ENCODE measurements at places on chromosomes 4 and X.

DNA sequence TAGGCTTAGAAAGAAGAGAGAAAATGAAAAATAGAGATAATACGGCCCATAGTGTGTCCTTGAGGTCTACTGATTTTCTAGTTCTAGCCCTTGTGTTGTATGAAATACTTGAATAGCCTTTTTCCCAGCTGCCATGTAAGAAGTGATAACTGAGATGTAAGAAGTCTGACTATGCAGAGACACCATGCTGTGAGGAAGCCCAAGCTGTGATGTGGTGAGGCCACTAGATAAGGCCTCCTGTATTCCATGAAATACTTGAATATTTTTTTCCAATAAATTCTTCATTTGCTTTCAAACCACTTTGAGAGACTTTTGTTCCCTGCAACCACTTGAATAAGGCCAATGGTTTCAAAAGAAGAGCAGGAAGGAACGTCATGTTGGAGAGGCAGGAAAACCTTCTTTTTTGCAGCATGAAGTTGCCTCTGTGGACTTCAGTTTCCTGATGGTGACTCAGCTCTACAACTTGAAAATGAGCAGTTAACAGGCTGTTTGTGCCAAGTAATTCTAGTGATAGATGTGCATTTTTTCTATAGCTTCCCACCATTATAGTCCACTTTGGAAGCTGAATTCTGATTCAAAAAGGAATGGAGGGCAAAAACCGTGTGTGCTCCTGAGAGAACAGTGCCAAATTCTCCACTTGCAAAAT, 25.5 kb upstream of the FAM9C start:
- no peak for DNase-seq

- no peak for DNase-seq
Observed at GRCh38 chr4:8261851-8262535, 7.6 kb upstream of the HTRA3 start.

GRCh38 chr4:177356206-177356605, 46.5 kb downstream of the NEIL3 start:
- no peak for DNase-seq

GRCh38 chr4:26687728-26688127, 103.8 kb downstream of the TBC1D19 start:
- DNase-seq, result peak; percentile 1

DNA sequence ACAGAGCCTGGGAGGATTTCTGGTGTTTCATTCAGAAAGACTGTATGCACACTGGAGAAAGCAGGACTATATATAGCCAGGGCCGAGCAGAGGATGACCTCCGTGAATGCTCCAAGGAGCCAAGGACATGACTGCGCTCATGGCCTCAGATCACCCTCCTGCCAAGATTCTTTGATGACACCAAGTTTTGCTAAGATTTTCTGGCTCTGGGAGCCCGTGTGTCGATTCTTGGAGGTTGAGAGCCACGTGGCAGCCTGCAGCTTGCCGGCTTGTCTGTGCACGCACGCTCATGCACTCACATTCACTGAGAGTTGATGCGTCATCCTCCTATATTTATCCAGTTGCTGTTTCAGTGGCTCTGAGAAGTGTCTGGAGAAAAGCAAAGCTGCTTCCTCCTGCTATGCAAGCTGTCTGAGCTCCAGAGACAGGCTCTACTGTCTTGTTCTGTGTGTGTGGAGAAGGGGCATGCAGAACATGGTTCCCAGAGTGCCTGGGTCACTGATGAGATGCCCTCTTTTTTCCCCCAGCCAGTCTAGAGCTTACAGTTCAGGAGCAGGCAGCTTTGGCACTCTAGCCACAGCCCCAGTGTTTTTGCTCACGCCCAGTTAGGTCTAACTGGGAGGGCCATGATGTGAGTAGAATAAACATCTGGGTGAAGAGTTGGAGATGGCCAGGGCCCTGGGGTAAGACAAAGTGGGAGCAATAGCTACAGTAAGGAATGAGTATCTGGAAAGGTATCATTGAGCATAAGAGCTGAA, 64.9 kb upstream of the SCOC start:
- DNase-seq, result peak; percentile 66

DNA sequence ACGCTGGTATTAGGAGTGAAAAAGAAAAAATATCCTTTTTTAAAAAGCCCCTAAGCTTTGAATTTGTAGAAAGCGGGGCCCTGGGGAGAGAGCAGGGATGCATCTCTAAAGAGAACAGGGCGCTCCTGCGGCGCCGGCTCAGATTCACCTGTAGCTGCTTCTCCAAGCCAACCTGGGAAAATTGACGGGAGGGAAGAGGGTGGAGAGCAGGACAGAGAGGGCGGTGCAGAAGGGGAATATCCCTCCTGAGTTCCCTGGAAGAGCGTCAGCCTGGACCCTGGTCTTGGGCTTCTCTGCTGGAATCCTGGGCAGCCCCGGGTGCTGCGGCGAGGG, 776 bp upstream of the SOWAHD start:
- DNase-seq, result no peak

- DNase-seq, result no peak
Observed at GRCh38 chr4:158770671-158771070, 1.8 kb downstream of the FNIP2 start.

- no peak for DNase-seq
Observed at GRCh38 chrX:96311366-96311765, 373.3 kb upstream of the DIAPH2 start.

DNA sequence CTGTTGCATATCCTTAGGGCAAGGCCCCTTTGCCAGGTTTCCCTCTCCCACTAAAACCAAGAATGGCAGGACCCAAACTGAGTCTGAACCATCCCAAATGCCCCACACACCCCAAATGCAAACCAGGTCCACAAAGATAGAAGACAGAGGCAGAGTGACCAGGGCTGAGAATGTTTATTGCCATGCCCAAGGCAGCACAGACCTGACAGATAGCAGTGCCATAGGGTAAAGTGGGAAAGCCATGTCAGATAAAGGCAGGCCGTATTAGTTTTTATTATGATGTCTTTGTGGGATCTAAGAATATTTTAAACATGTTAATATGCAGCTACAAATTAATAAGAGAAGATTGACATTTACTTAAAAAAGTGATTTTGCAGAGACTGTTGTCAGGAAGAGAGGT, 29.6 kb upstream of the MND1 start:
- DNase-seq, result no peak

- no peak for DNase-seq
Observed at GRCh38 chrX:12228862-12229261, 90.6 kb downstream of the FRMPD4 start.

DNA sequence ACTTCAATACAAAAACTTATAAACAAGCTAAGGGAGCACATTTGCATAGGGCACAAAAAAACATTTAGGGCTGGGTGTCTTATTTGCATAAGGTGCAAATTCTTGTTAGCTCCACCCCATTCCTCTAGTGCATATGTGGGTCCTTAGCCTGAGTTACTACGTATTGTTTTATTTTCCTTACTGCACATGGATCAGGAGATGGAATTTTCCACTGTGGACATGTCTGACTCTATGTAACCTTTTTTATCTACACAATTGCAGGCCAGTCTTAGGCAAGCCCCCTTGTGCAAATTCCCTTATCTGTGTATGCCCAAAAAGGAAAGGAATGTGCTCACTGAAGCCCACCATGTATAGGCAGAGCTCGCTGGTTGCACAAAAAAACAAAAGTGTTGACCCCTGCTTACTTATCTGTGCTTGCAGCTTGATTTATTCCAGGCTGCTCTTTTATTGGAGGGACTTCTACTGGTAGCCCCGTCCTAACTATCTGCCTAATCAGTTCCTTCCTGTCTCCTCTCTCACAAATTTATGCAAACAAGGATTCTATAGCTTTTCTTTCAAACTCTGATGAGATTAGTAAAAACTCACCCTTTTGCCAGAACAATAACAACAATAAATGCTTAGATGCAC, 359.0 kb upstream of the MAGEB16 start:
- DNase-seq, result no peak

DNA sequence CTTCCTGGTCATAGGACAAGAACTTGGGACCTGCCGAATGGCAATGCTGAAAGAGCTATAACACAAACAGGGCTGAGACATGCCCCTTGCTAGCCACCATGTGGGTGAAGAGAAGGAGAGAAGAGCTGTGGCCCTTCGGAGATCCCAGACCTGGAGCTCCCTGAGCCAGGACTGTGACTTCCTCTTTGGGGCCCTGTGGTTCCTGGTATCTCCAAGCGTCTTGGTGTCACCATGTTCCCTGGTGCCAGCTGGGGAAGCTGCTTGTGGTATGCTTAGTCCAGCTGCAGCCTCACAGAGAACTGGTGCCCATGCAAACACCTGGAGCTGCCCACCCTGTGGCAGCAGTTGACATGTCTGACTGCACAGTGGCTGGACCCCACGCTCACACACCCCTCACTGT, 68.5 kb downstream of the NDNF start:
- no peak for DNase-seq

DNA sequence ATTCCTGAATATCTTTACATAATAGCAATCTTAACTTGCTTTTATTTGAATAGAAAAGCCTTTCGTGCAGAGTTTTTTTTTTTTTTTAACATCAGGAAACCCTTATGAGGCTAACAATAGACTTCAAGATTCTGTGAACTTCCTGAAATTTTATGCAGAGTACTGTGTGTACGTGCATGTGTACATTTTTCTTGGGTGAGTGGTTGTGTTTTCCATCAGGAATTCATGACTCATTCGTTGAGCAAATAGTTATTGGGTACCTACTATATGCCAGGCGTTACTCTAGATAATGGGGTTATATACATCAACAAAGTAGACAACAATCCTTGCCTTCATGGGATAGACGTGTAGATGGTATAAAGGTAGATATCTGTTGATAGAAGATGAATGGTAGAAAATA, 59.1 kb downstream of the MRPL1 start:
- DNase-seq, result peak; percentile 44

DNA sequence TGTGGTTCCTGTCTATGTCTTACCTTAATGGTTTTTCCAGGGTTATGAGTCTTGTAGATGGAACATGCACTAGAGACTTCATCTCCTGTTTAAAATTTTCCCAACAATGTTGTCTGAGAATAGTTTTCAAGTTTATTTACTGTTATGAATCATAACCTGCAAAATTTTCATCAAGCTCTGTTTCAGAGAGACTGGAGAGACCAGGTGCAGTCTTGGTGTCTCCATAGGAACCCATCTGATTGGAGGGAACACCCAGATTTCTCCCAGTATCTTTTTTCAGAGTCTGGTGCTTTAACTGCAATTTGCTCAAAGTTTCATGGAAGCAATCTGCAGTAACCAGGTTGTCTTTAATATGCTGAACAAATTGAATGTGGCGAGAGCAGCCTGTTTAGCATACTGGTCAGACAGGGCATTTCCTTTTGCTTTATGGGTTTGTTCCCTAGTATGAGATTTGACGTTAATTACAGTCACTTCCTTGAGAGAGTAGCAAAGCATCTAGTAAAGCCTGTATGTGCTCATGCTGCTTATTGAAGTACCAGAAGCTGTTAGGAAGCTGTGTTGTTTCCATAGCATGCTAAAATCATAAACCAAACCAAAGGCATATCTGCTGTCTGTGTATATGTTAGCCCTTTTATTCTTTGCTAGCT, 18.8 kb upstream of the VSIG1 start:
- DNase-seq, result no peak

GRCh38 chrX:54920610-54921426, at the start of gene TRO:
TRO (plus strand) TSS chrX:54920824; CDS start chrX:54922247, 1,423 bp downstream.
- DNase-seq, result no peak

DNA sequence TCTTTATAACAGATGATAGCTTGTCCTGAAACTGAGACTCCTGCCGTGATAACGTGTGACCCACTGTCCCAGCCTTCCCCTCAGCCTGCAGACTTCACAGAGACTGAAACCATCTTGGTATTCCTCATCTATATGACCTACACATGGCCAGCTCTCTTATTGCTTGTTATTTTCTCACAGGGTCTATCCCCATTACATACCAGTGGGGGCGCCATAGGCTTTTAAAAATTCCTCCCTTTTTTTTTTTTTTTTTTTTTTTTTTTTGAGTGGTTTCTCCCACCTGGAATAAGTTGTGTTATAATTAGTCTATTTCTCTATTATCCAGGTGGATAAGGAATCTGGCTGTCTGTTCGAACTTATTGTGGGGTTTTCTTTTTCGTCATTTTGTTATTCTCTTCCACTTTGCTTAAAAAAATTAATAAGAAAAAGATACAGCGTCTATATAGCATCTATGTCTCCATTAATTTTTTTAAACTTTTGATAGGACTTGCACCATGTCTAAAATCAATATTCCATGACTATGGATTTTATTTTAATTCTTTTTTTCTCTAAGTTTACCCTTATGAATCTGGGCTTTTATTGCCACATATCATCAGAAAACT, 47.2 kb downstream of the GYG2 start:
- no peak for DNase-seq

GRCh38 chr4:103410386-103410785, 212.2 kb upstream of the CENPE start:
- DNase-seq, result no peak

DNA sequence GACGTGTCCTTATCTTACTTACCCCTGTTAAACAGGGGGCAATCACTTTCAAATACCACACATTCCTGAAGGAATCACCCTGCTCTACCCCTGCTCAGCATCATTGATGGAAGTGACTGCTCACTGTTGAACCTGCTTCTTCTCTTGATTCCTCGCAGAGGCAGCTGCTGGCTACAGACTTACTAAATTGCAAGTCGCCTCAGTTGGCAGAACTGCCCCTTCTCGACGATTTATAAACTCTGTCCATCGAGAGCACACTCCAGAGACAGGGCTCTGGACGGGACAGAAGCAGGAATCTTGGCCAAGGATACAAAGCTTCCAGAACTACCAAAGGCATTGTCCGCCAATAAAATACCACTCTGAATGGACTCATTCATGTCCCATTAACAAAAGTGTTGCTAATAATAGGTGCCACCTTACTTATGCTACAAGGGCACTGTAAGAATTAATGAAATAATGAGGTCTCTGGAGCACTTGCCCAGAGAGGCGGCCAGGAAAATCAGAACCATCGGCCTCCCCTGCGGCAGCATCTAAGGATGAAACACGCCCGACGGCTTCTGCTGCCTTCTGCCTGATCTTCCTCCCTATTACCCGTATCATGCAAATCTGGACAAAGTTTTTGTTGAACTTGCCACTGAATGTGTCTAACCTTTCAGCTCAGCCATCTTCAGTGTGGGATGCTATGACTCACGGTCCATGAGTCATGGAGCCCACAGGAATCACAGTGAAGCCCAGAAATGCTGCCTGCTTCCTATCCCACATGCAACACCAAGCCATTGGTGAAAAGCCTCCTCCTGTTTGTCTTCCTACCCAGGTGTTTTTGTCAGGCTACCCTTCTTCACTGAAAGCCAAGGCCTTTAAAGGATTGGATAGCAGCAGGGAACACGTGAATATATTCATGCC, 164.9 kb downstream of the MAML3 start:
- peak; percentile 77 for DNase-seq

All from smooth muscle cell of the brain vasculature (primary cell).